ENCODE measurements at places on chromosomes 5 and 9.

GRCh38 chr5:37619353-37619752, 220.5 kb downstream of the GDNF start:
- DNase-seq = no peak

- DNase-seq = no peak
Measured at GRCh38 chr9:136803551-136804508, 3.9 kb upstream of the RABL6 start.

DNA sequence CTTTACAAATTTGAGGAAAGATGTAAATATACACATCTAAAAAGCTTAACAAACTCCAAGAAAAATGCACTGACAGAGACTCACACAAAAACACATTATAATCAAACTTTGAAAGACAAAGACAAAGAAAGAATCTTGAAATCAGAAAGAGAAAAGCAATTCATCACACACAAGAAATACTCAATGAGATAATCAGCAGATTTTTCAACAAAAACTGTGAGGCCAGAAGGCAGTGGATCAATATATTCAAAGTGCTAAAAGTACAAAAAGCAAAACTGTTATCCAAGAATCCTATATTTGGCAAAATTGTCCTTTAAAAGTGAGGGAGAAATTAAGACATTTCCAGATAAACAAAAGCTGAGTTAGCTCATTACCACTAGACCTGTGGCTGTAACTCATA, 6.1 kb downstream of the TPD52L3 start:
- no peak for DNase-seq

DNA sequence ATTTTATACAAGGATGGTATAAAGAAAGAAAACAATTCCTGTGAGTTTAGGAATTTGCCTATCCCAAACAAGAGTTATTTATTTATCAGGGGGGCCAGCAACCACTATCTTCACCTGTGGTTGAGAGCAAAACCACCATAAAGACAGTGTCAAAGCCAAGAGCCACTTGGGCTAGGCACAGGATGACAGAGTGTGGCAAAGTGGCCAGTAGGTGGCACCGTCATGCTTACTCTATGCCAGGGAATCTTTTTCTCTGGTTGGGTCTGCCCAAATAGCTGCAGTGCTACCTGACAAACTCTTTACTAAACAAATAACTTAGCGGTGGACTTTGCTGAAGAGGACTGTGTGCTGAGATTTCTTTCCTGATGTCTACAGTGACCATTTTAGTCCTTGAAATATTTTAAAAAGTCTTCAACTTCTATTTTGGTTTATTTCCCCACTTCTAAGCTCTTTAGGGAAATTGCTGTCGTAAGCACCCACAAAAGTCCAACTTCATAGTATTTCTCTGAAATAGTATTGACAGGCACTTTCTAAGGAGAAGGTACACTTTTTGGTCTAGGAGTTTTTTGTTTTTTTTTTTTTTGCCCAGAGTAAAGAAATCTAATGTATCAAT, 285.0 kb downstream of the RFX3 start:
- peak; percentile 57 for DNase-seq

DNA sequence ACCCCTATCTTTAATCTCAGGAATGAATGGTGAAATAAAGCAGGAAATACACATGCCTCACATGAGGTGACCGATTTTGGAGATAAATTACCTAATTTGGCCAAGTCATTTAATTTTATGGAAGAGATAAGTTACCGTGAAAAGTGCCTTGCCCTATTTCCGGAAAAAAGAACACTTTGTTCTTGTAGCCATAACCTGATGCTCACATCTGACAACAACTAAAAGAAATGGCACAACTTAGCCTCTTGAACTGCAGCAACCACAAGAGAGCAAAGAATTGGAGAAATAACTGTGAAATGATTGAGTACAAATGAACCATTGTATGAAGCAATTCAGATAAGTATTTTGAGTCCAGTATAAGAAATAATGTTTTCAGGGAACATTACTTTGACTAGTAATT, 628.1 kb upstream of the TYRP1 start:
- DNase-seq = no peak

DNA sequence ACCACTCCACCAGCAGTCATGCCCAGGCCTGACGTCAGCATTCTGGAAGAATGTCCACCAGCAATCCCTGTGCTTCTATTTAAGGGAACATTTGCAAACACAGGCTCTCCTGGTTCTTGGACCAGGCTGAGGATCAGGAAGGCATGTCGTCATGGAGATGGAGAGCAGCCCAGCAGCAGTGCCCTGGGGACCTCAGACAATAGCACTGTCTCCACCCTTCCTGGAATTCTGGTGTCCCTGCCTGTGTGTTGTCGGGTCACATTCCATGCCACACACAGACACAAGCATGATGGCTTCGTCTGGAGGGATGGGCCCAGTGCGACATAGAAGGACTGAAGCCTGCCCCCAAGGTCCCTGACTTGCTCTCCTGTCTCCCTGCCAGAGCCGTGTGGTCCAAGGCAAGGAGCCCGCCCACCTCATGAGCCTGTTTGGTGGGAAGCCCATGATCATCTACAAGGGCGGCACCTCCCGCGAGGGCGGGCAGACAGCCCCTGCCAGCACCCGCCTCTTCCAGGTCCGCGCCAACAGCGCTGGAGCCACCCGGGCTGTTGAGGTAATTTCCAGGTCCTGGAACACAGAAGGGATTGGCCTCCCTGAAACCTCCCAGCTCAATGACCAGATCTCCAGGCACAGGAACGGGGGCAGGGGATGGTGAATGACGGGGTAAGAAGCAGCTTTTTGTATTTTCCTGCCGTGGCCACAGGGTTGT, 43.8 kb downstream of the STOM start:
- no peak for DNase-seq

GRCh38 chr9:22156586-22156985, 147.5 kb upstream of the CDKN2B start:
- DNase-seq = no peak

DNA sequence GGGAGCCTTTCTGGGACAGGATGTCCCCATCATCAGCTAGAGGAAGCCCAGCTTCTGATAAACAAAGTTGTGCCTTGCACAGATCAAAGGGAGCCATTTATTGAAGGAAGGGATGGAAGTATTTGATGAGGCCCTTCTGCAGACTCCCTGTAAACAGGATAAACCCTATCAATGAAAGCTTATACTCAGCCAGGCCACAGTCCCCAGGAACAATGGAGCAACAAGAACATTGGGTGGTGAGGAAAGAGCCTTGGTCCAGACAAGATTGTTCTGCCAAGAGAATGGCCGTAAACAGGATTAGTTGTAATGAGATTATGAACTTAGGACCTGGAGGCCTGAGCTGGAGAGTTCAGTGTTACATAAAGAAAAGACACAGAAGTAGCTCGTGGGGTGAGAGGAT, 40.5 kb upstream of the LIFR start:
- DNase-seq = no peak

- DNase-seq = no peak
Measured at GRCh38 chr5:176151281-176151680, 86.9 kb upstream of the SIMC1 start.

DNA sequence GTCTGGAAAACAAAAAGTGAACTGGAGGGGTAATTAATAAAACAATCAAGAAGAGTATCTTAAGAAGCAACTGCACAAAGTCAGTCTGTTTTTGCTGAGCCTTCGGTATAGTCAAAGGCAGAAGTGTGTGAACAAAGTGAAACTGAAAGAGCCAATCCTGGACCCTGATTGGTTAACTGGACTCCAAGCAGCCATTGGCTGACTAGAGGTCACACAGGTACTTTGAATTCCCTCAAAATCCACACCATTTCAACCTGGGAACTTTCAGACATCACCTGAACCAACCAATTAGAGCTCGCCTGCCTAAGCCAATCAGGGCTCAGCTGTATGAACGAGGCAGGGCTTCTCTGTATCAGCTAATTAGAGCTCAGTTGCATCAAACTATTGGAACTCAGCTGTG, 286.7 kb downstream of the TLE4 start:
- DNase-seq = no peak

GRCh38 chr5:41754857-41755256, 115.4 kb downstream of the OXCT1 start:
- no peak for DNase-seq

GRCh38 chr9:38360839-38361472, 31.5 kb upstream of the ALDH1B1 start:
- no peak for DNase-seq

DNA sequence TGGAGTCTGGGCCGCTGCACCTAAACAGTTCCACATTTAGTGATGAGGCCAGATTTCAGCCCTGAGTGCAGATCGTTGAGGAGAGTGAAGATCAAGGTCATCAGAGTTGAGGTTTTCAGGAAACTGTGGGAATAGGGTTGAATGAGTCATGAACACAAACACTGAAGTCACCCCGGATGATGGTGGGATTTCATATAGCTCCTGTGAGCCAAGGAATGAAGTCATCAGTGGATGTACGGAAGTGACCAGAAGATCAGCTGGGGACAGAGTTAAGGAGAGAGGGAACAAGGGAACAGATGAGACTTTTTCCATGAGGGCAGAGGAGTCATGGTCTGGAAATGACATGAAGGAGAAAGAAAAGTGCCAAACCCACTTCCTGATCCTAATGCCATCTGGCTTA, 36.5 kb downstream of the PALM2AKAP2 start:
- DNase-seq = no peak

DNA sequence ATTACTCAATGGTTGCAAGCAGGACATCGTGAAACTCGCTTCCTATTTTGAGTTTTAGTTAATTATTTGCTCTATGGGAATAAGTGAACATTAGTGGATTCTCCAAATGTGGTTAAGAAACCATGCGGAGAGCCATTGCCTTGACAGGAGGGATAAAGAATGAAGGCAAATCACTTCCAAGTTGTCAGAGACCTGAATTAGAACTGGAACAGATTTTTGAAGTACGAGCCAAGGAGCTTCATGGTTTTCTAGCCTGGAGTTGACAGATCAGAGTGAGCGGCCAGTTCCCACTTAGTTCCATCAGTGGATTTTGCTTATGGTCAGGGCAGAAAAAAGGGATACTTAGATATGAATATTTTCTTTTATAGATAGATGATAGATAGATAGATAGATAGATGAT, 171.4 kb upstream of the CDH10 start:
- no peak for DNase-seq

- DNase-seq = no peak
Measured at GRCh38 chr9:131277910-131278701, 1.8 kb upstream of the FAM78A start.

GRCh38 chr9:102569436-102569835, 425.7 kb upstream of the CYLC2 start:
- no peak for DNase-seq

- no peak for DNase-seq
Measured at GRCh38 chr5:168186289-168187074, 105.0 kb upstream of the WWC1 start.

DNA sequence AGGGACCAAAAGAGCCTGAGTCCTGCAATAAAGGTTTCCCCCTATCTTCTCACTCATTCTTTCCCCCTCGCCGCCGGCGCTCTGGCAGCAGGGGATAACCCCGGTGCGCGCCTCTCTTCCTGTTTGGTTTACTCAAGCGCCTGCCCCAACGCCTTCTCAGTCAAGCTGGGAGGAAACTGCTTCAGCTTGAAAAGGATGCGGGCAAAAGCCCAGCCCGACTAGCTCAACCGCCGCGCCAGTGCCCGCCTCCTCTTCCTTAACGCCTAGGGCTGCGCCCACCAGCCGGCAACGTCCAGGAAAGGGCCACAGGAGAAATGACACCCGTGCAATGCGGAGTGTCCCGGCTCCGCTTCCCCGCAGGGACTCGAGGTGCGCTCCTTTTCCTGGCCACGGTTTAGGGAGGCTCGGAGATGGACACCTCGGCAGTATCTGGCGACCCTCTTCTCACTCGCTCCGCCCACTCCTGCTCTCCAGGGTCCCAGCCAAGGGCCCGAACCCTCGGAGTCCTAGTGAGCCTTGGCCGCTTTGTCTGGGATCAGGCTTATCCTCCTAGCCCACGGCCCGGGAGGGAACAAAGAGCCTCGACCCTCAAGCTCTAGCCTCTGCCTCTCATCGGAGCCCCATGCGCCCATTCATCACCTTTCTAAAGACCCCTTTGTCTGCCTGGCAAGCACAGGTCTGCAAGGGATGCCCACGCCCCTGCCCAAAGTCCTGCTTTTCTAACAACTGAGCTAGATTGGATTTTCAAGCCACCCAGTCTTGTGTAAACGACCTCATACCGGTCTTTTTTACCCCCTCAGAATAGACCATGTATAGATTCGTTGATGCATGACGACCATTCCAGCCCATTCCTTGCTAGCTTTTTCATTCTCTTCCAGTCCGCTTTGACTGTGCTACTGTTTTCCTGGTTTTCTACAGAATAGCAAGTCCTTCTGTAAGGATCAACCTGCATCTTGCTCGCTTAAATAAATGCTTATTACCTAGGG, 2.0 kb downstream of the ST8SIA4 start:
- peak; percentile 80 for DNase-seq

DNA sequence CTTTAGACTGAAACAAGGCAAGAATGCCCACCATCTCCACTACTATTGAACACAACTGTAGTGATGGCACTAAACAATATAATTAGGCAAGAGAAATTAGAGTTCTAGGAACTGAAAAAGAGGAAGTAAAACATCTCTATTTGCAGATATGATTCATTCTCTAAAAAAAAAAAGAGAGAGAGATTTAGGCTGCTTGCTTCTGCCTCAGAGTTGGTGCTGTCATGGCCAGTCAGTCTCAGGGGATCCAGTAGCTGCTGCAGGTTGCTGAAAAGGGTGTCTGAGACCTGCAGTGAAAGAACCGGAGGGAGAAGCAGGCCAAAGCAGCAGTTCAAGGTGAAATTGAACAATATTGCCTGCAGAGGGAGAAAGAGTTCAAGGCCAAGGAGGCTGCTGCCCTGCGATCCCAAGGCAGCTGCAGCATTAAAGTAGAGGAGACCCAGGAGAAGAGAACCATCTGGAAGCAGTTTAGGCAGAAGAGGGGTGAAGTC, 72.5 kb downstream of the AP3B1 start:
- DNase-seq = no peak

- no peak for DNase-seq
Measured at GRCh38 chr9:114238891-114239875, 83.7 kb upstream of the ORM1 start.

GRCh38 chr9:101727612-101728524, 10.6 kb downstream of the GRIN3A start:
- no peak for DNase-seq

DNA sequence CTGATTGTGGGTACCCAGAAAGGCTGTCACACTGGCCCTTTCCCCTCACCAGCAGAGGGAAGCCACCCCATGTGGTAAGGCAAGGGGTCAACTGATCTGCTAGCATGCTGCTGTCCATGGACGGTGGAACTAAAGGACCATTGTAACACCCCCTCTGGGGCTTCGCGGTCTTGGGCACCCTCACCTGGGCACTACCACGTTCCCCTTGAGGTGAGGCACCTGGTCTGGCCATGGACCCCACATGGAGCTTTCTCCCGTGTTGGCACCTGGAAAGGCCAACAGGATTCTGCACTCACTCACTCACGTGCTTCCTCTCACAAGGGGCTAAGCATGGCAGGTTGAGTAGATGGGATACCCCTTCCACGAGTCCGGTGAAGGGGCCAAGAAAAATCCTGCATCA, 72.0 kb upstream of the RFX3 start:
- no peak for DNase-seq

All from activated CD4-positive, alpha-beta T cell treated with anti-CD3 and anti-CD28 coated beads for 24 hours (primary cell).